ENCODE measurements at places on chromosomes 4 and X.

- peak; percentile 86 for DNase-seq
Observed at GRCh38 chr4:73816814-73817213, 19.7 kb upstream of the CXCL6 start.

- DNase-seq: no peak
Observed at GRCh38 chr4:81085979-81086378, 55.5 kb downstream of the BMP3 start.

- no peak for DNase-seq
Observed at GRCh38 chrX:63713526-63713925, 71.5 kb downstream of the ARHGEF9 start.

- no peak for DNase-seq
Observed at GRCh38 chr4:88528861-88529260, 5.3 kb upstream of the PYURF start.

DNA sequence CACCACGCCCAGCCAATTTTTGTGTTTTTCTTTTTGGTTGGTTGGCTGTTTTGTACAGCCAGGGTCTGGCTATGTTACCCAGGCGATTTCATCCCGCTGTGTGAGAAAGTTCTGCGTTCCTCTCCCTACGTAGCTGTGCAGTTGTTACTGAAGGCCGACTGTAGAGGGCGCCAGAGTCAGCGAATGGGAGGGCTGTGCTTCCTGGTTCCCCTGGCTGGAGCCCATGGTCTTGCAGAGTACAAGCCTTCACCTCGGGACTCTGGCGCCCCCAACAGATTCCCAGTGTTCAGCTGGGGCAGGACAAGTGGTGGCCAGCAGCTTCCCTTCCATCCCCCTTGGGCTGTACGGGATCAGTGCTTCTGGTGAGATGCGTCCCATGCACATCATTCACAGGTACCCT, 5.6 kb upstream of the CT45A1 start:
- DNase-seq: no peak

- DNase-seq: no peak
Observed at GRCh38 chr4:172018358-172018757, 205.2 kb downstream of the GALNTL6 start.

DNA sequence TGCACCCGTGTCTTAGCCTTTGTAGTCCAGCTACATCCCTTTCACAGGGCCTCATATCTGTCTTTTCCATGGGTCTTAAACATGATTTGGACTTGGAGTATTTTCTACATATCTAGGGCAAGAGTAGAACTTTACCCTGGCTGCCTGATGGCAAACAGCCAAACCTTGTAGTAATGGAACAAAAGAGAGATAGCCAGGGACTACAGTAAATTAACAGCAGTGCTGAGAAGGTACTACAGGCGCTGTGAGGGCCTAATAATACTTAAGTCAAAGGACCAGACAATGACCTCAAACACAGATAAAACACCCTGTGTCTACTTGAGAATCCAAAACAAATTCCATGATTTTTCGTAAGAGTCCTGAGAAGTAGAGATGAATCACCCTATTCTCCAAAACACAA, 111.0 kb upstream of the WDR17 start:
- no peak for DNase-seq

DNA sequence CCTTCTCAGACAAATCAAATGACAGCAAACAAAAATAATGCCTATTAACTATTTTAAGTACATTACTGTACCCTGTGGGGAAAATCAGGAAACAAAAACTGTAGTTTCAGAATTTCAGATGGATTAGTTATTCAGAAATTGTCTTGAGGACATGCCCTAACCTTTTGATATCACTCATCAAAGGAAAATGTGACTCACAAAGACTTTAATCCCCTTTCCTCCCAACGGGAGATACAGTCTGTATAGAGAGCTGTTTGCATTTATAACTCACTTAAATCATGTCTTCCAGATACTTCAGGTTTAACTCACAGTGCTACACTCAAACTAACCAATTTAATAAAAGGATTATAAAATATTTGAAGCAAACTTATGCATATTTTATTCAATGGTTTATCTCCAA, 304.0 kb downstream of the MAPK10 start:
- DNase-seq: peak; percentile 27

- no peak for DNase-seq
Observed at GRCh38 chr4:14602206-14602605, 400.1 kb upstream of the CPEB2 start.

DNA sequence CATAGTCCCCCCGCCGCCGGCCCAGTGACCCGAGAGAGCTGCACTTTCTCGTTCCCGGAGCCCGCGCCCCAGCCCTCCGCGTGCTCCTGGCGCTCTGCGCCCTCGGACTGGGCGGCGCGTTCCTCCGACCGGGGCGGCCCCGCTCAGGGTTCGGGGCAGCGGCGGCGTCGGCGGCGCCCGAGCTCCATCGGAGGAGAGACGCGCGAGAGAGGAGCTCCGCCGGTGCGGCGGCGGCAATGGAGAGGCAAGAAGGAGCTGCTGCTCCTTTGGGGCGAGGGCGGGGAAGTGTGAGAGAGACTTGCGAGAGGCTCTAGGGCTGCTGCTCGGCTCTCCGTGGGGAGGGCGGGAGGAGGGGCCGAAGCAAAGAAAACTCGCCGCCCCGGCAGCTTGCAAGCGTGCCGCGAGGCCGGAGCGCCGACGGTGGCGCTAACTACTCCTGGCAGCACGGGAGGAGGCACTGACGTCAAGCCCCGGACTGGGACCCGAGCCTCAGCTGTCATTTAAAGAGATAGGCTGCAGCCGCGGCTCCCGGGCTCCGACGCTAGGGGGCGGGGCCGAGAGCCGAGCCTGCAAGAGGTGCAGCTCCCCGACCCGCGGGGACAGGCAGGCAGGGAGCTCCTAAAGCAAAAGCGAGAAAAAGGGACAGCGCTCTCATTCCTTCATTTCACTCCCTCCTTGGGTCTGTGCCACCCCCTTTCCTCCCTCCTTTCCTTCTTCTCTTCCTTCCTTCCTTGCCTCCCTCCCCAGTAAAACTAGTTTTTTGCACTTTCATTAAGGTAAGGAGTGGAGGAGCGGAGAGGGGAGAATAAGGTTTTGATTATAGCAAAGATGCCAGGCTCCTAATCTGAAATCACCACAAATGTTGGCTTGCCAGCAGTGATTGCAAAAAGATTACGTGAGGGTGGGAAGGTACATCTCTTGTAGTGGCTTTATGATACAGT, at the start of gene KCTD8:
Gene KCTD8 (minus strand): TSS at position 289 of the 941 bp plus-strand sequence.
- peak; percentile 20 for DNase-seq

DNA sequence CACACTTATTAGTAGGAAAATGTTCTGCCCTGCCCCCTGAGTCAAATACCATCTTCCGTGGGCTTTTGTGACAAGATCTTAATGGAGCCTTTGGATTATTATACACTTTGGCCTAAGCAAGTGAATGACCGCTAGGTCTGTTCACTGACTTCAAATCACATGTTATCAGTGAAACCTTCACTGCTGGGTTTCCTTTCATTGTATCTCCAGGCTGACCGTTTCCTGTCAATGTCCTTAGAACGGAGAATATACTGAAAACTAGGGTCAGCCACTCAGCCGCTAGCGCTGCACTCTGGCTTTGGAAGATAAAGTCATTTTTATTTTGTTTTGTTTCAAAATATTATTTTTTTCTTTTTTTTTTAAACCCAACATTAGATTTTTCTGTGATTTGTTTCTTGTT, 107.0 kb upstream of the TLL1 start:
- no peak for DNase-seq

DNA sequence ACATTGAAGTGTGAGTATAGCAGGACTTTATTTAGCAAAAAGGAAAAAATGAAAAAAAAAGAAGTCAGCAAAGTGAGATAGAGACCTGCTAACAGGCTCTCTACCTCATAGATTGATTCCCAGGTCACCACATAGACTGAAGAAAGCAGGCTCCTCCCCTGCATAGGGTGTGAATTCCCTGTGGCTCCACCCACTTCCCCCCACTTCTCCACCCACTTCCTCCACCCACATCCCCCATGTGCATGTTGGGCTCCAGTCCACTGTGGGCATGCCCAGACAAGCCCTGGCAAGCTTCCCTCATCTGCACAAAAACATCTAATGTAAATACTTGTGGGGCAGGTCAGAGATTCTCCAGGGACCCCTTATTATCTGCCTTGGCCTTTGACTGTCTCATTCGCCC, 97.8 kb downstream of the TMEM47 start:
- peak; percentile 1 for DNase-seq

- DNase-seq: peak; percentile 80
Observed at GRCh38 chr4:26326791-26327190, 6.0 kb downstream of the RBPJ start.

GRCh38 chr4:19883841-19884240, 367.9 kb upstream of the SLIT2 start:
- no peak for DNase-seq

DNA sequence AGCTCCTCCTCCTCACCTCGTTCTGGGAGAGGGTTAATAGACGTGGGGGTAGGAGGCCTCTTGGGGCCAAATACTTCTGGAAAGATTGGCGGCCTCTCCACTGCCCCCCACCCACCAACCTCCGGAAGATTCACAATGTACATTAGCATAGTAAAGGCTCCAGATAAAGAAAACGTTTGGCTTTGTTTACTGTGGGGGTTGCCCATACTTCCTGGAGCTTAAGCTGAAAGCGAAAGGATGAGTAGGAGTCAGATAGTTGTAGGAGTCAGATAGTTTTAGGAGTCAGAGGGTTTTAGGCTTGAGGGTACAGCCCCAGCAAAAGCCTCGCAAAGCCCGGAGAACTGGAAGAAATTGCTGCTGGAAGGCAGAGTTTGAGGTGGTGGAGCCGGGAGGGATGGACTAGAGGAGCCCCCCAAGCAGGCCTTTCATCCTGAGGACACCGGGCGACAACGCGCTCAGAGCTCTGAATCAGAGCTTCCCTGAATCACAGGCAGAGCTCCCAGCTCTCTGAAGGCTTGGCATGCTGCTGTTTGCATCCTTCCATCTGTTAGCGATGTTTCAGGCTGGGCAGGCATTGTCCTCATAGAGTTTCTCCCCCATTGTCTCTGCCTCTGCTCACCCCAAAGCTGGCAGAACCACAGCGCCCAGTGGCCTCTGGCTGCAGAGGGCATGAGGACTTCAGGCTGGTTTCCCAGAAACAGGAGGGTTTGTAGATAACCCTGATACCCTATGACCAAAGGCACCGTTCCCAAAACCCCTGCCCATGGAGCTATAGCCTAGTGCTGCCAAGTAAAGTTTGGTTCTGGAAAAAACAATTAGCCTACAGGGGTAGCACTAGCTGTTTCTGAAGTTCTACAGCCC, 280.7 kb downstream of the BCOR start:
- DNase-seq: no peak

DNA sequence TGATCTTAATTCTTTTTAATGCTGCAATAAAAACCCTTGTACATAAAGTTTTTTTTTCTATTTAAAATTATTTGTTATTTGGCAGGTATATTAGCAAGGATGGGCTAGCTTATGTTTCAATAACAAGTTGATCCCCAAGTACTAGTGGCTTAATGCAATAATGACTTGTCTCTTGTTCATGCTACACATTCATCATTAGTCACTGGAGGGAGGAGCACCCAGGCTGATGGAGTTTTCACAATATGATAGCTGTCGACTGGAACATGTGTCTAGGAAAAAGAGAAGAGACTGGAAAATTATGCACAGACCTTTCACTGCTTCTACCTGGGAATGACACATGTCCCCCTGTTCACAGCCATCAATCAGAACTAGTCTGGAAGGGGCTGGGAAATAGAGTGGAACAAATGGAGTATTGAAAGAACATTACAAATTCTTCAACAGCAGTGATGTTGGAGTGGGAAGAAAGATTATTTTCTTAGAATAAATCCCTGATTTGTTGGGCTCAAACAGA, 387.9 kb upstream of the RPS6KA3 start:
- no peak for DNase-seq

- no peak for DNase-seq
Observed at GRCh38 chrX:26375346-26375745, 159.4 kb downstream of the MAGEB5 start.

GRCh38 chr4:88449290-88449689, 7.6 kb upstream of the HERC5 start:
- no peak for DNase-seq

DNA sequence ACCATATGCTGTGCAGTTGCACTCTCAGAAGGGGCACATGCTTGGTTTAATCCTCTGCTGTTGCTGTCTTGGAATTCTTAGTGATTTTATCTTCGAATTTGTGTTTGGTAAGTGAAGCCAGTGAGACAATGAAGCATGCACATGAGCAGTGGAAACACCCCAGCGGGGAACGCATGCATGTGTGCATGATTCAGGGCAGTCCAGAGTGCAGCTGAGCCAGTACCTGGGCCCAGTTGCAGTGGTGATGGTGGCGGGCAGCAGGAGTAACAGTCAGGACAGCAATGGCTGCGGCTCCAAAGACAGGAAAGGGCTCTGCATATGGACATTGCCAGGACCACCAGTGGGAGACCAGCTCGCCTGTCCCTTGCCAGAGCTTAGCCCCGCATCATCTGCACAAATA, 14.3 kb upstream of the TMEM165 start:
- DNase-seq: no peak

GRCh38 chr4:138085736-138086305, 156.3 kb downstream of the SLC7A11 start:
- no peak for DNase-seq

- no peak for DNase-seq
Observed at GRCh38 chrX:48531358-48531959, 8.1 kb upstream of the TBC1D25 start.

- DNase-seq: no peak
Observed at GRCh38 chrX:39377157-39377556, 575.9 kb downstream of the MID1IP1 start.

- DNase-seq: no peak
Observed at GRCh38 chr4:2362266-2363055, 56.0 kb downstream of the ZFYVE28 start.

GRCh38 chr4:163344147-163345125, 744 bp downstream of the NPY5R start:
- DNase-seq: no peak

DNA sequence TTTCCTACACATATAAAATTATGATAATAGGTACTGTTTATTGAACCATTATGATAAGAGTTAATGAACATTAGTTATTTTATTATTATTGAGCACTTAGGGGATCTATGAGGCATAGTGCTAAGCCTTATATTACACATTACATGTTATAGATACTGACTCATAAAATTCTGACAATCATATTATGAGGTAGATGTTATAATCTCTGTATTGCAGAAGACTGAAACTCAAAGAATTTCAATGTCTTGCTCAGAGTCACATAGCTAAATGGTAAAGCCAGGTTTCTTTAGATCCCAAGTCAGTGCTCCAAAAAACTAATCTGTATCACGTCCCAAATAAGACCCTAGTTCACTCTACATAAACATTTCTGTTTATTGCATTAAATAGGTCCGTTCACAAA, 207.2 kb upstream of the CNKSR2 start:
- DNase-seq: no peak

GRCh38 chrX:133660281-133660680, 245.0 kb upstream of the GPC4 start:
- peak; percentile 22 for DNase-seq

- DNase-seq: peak; percentile 69
Observed at GRCh38 chrX:150084496-150085229, 146.4 kb upstream of the EOLA2 start.

GRCh38 chr4:140802591-140802990, 46.4 kb upstream of the TBC1D9 start:
- DNase-seq: no peak

DNA sequence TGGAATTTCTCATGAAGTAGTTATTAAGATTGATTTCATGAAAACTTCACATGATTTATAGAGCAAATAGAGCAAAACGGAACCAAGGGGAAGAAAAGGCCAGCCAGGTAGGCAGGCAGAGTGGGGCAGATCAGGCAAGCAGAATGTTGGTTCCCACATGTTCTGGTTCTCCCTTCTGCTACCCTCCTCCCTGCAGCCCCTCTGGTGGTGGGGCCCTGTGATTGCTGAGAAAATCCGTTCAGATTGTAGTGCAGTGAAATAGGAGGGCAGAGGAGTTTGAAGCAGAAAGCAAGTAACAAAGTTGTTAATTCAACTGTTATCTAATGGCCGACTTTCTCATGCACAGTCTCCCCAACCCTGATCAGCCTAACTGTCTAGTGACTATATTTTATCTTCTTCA, 185.3 kb downstream of the MID1IP1 start:
- no peak for DNase-seq

Measured in fibroblast of skin of left quadriceps (primary cell).